ENCODE measurements at places on chromosomes 16 and 17. TPM values are rescaled to one million over a fixed set of nuclear protein-coding genes. Genes with fewer than 3 reads are reported as not detected.

Gene TP53TG3C
- not detected for total RNA-seq

Gene MARCHF10
- 0.42 TPM for total RNA-seq

Gene CDRT15L2
- total RNA-seq = not detected

Gene USP10
- 44.6 TPM for total RNA-seq

Gene PIRT
- 1.9 TPM for total RNA-seq

Gene FMNL1
- total RNA-seq = 3.1 TPM

Gene ATP1B2
- 4.9 TPM for total RNA-seq

Gene FGF11
- total RNA-seq = 2.1 TPM

Gene C1QTNF8
- total RNA-seq = not detected

Gene ZDHHC1
- 3.8 TPM for total RNA-seq

Gene CDK5RAP3
- 77.4 TPM for total RNA-seq

Gene BCAS3
- 72.4 TPM for total RNA-seq

Gene CD19
- 0.16 TPM for total RNA-seq

Gene TBC1D3C
- 1.0 TPM for total RNA-seq

Gene DNAH9
- total RNA-seq = 0.79 TPM

Gene ST6GALNAC2
- total RNA-seq = 10.3 TPM

Gene PYY
- total RNA-seq = not detected

Gene FBRS
- total RNA-seq = 18.8 TPM

Gene TTLL6
- total RNA-seq = not detected

Gene TEX19
- total RNA-seq = not detected

Gene CHST6
- total RNA-seq = 1.7 TPM

Gene TCAP
- 3.3 TPM for total RNA-seq

Gene EVI2A
- 6.9 TPM for total RNA-seq

Gene RTN4RL1
- total RNA-seq = 1.3 TPM

Gene C16orf46
- total RNA-seq = 0.63 TPM

Gene RGS9
- total RNA-seq = 9.4 TPM

Gene SOCS1
- 6.9 TPM for total RNA-seq

Data from urinary bladder (tissue), 4 donors.